CD4-positive, alpha-beta T cell treated with Interleukin-17A for 4 hours (primary cell): ENCODE measurements at places on chromosomes 11 and 22.

DNA sequence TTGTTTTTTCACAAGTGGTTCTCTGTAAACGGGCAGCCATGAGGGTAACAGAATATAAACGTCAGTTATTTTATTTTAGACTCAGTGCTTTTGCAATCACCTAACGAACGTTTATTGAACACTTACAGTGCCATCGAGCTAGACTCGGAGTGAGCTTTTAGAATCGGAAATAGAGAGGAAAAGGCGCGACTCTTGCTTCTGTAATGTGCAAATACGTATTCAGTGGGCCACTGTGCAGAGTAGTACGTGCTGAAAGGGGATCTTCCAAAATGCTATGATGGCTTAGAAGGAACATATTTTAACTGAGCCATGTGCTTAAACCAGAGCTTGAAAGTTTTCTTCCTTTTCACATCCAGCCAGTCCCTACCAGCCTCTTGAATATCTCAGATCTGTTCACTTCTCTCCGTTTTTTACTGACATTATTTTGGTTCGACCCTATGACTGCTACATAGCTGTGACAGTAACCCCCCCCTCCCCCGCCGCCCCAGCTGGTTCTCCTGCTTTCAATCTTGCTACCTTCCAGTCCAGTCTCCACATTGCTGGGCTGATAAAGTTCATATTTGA is 468 bp downstream of the DDIAS start:
- no peak for DNase-seq

- DNase-seq = peak; percentile 48
Observed at GRCh38 chr11:32870676-32871075, 21.9 kb upstream of the QSER1 start.

DNA sequence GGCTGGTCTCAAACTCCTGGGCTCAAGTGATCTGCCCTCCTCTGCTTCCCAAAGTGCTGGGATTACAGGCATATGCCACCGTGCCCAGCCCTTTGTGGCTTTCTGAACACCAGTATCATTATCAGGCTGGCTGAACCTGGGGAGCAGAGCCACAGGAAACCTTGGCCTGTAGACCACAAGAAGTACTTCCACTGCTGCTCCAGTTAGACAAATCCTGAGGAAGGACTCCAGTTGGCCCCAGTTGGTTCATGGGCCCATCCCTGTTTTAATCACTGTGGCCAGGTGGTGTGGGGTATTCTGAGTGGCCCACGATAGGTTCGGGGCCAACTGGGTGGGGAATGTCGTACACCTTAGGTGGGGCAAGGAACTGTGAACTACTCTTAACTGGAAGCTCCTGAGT is 5.5 kb upstream of the DUSP18 start:
- DNase-seq = no peak

GRCh38 chr22:44402196-44403111 is 89.7 kb upstream of the SHISAL1 start:
- DNase-seq = no peak

GRCh38 chr11:93648158-93648557 is 13.3 kb upstream of the CEP295 start:
- DNase-seq = no peak

DNA sequence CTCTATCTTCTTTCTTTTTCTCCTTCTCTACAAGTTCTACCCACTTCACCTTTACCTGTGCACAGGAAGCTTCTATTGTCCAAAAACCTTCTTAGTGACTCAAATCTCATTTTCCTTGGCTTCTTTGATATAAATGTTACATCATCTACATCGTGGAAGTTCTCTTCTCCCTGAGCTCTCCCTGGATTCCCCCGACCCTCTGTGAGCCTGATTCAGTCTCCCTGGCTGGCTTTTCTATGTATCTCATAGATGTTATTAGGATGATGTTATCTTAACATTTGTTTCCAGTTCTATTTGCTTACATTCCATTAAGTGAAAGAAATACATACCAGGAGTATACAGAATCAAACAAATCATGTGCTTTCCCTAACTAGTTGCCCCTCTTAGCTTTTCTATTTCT is 235.8 kb upstream of the PITPNB start:
- no peak for DNase-seq
